NCI-H1436 treated with DMSO at 0.1 percent for 48 hours (cell line): ENCODE measurements at places on chromosomes 5 and 9.

DNA sequence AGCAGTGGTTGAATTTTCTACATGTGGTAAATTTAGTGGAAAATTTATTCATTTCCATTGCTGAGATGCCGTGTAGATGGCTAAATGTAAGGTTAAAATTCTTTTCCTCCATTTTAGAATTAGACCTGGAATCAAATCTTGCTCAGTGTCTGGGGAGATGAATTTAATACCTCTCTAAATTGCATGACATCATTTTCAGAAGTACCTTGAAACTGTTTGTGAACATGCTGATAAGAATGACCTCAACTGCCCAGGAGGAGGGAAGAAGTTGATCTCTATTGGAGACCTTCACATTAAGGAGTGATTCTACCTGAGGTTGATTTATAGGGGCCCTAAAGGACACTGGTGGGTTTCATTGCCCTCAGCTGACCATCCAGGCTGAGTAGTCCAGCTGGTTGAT is 116.7 kb upstream of the EGFLAM start:
- no peak for DNase-seq

DNA sequence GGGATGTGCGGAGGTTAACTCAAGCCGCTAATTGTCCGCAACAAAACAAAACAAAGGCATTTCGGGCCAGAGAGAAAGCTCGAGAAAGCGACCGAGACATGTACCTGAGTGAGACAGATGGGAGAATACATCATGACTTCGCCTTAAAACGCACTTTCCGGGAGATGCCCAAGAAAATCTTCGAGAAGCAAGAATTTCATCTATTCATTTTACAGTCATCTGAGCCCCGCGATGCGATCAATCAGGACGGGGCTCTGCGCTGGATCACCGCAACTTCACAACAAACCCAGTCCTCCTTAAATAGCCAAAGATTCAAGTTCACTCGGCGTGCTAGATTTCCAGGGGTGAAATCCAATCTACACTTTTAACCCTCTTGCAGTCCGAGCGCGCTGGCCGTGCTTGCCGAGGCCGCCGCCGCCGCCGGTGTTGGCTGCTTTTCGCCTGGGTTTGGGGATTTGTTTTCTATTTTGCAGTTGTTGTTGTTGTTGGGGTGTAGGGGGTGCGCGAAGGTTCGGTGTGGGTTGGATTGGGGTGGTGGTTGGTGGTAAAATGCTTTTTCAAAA is 482 bp downstream of the NFIB start:
- no peak for DNase-seq

- no peak for DNase-seq
Measured at GRCh38 chr9:114090798-114091197, 8.3 kb downstream of the KIF12 start.

DNA sequence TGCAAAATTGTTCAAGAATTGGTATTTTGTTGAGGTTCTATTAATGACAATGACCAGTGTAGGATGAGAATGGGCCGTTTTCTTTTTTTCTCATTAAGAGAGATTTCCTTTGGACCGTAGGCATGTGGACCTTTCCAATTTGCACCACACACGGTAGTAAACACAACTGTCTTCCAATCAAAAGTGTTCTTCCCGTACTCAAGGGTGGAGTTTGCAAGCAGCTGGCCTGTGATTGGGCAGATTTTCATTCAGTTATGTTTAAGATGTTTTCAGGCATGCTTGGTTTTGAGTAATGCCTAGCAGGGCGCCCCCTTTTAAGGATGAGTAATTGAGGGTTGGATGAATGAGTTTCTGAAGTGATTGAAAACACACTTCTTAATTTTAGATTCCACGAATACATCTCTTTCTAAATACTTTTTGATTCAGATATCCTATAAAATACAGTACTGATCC is 2.5 kb downstream of the KDM3B start:
- no peak for DNase-seq
